ENCODE measurements at places on chromosomes 12 and 14.

- DNase-seq = no peak
Measured at GRCh38 chr12:122830517-122831214, 4.6 kb upstream of the HIP1R start.

GRCh38 chr12:12070674-12071656 lies at the start of gene BCL2L14:
Gene BCL2L14 (plus strand): TSS chr12:12070939. CDS start chr12:12079306, 8,367 bp downstream.
- no peak for DNase-seq

GRCh38 chr14:51095854-51096823 lies 1.2 kb upstream of the TRIM9 start:
- peak; percentile 28 for DNase-seq

GRCh38 chr14:76375947-76376404 lies at the start of gene ESRRB:
Gene ESRRB (plus strand): TSS chr14:76376137. CDS start chr14:76376402, 265 bp downstream.
- DNase-seq = no peak

DNA sequence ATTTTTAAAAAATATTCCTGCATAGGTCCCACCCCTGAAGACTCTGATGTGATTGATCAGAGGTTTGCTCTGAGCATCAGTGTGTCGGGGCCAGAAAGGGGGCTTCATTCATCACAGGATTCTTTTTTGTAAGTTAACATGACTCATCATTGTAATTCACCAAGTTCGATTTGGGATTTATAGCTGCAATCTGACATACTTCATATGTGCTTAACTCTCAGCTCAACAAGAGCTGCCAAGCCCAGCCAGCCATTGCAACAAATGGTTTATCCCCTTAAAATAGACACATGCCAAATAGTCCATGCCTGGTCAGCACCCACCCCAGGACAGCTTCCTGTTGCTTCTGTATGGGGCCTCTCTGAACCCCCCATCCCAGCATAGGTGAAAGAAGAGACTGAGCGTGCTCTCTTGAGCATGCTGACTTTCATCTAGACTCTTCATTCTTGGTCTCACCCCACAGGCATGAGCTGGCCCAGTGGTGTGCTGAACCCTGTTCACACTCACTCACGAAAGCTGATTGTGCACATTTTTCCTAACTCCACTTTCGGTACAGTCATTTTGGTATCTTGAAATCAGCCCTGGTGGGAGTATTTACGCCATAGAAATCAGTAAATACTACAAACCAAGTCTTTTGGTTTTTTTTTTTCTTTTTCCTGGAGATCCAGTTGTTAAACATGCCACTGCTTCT lies 101.4 kb downstream of the STAB2 start:
- DNase-seq = no peak

DNA sequence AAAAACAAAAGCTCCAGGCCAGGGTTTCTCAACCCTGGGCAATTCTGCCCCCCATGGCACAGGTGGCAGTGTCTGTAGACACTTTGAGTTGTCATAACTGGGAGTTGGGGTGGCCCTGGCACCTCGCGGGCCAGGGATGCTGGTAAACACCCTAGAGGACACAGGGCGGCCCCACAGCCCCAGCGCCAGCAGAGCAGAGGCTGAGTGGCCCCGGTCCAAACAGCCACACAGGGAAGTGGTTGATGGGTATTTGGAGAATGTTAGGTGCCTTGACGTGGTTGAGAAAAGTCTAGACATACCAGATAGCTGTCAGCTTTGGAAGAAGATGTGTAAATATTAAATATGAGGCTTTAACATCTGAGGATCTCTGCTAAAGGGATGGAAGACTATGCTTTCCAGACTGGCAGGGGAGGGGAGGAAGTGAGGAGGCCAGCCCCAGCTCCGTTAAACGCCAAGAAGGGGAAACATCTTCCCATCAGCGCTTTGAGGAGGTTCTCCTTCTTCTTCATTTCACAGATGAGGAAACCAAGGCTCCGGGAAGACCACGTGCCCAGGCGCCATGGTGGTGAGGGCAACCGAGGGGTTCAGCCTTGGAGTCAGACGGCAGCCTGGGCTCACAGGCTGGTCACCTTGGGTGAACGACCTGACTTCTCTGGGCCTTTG lies 103.7 kb downstream of the SCARB1 start:
- no peak for DNase-seq

GRCh38 chr14:41521891-41522290 lies 84.8 kb upstream of the LRFN5 start:
- no peak for DNase-seq

DNA sequence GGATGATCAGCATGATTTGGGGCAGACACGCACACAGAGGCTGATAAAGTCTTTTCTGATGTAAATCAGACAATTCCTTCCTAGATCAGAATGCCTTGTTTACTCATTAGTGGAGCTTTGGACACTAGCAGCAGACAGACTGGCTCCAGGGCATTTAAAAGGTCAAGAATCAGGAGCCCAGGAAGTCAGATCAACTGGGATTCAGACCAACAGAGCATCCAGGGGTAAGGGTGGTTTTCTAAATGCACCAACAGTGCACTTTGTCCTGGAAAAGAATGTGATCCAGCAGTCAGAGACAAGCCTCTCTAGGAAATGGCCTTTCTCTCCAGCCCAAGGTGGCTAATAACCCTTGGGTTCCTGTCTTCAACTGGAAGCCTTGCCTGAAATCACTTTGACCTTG lies 405.3 kb downstream of the MED13L start:
- no peak for DNase-seq

Measured in thoracic aorta (tissue), 2 donors.